ENCODE measurements at places on chromosomes 13 and 19.

DNA sequence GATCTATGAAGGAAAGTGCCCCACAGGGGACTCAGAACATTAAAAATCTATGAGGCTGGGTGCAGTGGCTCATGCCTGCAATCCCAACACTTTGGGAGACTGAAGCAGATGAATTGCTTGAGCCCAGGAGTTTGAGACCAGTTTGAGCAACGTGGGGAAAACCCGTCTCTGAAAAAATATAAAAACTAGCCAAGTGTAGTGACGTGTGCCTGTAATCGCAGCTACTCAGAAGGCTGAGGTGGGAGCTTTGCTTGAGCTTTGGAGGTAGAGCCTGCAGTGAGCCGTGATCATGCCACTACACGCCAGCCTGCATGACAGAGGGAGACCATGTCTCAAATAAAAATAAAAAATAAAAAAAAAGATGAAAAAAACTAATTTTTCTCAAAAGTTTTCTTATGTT, 1070.6 kb downstream of the PCDH9 start:
- DNase-seq = no peak

DNA sequence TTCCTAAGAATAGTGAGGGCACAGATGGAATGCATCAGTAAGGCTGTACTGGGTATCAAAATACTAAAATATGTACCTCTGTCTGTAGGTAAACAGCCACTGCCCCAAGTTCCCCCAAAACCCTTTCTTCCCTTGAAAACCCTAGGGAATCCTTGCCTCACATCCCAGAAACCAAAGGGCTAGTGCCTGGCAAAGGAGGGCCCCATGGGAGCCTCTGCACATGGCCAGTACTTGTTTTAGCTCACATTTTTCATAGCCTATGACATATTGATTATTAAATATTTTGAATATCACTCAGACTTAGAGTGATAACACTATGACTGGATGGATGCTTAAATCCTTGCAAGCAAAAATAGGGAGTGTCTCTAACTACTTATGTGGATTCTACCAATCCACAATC, 237.1 kb downstream of the LHFPL6 start:
- DNase-seq = no peak

DNA sequence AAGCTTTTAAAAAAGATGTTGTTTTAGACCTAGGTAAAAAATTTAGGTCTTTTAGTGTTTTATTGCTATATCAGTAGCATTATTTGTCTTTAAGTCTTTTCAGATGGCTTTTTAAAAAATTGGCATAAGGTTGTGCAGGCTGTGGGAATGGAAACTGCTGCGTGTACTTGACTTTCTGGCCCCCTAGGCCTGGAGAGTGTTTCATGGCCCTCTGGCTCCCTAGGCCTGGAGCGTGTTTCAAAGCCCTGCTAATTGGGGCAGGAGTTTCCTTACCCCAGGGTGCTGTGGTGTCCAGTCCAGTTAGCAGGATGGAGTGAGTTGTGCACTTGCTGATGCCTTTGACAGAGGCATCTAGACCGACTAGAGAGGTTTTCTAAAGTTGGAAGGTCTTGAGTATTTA, 23.8 kb downstream of the PRAM1 start:
- no peak for DNase-seq

DNA sequence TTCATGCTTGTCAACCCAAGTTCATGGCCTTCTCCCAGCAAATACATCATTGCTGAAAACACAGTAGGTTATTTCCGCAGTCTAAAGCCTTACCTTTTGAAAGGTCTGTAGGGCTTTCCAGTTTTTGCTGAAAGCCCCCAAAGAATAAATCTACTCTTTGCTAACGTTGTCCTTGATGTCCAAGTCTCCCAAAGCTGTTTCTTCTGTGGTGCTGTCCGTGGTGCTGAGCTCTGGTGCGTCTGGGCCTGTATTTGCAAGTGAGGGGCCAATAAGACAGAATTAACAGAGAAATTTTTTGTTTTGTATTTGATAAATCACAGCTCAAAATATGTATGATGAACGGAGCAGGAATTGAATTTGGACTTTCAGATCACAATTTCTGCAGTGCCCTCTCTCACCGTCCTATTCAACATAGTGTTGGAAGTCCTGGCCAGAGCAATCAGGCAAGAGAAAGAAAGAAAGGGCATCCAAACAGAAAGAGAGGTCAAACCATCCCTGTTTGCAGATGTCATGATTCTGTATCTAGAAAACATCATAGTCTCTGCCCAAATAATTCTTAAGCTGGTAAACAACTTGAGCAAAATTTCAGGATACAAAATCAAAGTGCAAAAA, 9.8 kb upstream of the LGALS16 start:
- DNase-seq = no peak

GRCh38 chr13:45331692-45332035, 9.3 kb downstream of the TPT1 start:
- no peak for DNase-seq

DNA sequence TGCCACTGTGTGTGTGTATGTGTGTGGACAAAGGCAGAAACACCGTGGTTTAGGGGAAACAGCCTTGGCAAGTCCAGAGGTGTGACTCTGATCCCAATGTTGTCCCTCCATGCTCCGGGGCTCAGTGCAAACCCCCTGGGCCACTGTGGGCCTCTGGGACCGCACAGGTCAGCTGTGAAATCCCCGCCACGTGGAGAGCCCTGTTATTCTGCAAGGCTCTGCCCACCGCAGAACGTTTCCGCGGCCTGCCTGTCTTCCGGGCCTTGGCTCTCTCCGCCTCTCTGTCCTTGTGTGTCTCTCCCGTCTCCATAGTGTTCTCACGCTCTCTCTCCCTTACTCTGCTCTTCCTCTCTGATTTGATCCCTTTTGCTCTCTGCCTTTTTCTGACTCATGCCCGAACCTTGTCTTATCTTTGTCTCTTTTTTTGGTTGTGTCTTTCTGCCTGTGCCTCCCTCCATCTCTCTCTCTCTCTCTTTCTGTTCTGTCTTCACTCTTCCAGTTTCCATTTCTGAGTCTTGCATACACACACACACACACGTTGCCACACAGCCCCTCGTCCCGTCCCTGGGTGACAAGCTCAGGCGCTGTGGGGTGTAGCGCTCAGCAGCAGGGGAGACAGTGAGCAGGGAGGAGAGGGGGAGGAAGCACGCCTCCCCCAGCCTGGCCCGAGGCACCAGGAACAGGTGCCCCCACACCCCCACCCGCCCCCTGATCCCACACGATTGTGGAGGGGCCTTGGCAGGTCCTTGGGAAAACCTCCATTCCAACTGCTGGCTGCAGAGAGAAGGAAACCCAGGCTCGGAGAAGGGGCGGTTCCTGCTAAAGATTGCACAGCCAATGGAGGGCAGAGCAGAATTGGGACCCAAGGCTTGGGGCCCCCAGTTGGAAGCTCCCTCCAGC, 3.0 kb downstream of the TTYH1 start:
- no peak for DNase-seq

DNA sequence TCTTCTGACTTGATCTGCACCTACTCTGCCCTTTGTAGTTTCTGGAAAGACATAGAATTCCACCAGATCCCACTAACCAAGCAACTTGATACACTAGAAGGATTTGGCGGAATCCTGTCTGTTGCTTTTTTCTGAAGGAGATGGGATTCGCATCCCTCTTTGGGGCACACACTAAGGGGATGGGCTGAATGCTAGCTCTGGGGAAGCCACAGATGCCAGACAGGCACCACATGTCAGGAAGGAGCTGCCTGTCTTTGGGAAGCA, 52.1 kb downstream of the SERP2 start:
- DNase-seq = no peak

DNA sequence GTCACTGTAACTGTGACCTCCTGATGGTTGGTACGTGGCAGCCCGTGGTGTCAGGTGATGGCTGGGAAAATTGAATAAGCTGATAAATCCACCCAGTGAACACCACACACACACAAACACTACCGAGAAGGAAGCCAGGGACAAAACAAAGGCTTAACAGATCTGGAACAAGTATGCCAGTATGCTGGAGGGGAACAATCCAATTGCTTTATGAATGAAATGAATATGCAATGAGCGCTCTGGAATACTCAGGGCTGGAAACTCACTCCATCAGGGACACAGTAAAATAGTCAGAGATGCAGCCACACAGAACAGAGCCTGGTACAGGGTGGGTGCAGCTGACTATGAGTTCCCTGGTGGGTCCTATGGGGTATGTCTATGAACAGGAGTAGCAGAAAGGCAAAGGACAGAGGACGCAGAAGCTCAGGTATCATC, 16.7 kb downstream of the TMTC4 start:
- no peak for DNase-seq

- no peak for DNase-seq
Measured at GRCh38 chr13:22642088-22642487, 538.7 kb upstream of the SGCG start.

GRCh38 chr13:113166266-113166665, 7.8 kb downstream of the PROZ start:
- no peak for DNase-seq

DNA sequence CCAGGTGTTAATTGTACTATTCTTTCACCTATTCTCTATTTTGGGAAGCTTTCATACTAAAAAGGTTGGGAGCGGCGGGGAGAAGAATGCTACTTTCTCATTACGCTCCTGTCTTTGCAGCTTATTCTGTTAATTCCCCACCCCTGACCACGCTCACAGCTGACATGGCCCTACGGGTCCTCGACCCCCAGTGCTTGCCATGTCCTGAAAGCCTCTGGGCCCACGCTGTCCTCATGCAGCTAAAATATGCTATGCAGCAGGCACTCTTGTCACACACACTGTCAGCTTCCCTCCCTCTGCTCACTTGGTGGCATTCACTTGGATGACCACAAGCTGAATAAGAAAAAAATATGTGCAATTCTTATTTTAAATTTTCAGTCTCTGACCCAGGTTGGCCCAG, 126.3 kb downstream of the RNF17 start:
- DNase-seq = no peak

DNA sequence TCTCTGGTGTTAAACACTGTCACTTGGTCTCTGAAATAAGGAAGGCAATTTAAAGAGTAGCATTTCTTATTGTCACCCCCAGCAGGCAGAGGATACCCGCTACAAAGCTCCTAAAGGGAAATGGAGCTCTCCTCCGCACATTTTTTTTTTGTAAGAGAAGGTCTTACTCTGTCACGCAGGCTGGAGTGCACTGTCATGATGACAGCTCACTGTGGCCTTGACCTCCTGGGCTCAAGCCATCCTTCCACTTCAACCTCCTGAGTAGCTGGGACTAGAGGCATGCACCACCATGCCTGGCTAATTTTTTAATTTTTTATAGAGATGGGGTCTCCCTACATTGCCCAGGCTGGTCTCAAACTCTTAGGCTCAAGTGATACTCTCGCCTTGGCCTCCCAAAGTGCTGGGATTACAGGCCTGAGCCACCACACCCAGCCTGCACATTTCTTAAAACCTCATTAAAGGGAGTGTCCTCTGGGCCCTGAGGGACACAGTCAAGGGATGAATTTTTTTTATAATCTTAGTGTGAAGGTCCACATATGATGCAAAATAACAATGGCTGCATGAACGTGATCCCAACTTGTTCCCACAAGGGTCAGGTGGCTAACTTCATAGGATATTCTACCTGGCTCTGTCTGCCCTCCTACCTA, 32.1 kb downstream of the SLC25A30 start:
- DNase-seq = no peak

DNA sequence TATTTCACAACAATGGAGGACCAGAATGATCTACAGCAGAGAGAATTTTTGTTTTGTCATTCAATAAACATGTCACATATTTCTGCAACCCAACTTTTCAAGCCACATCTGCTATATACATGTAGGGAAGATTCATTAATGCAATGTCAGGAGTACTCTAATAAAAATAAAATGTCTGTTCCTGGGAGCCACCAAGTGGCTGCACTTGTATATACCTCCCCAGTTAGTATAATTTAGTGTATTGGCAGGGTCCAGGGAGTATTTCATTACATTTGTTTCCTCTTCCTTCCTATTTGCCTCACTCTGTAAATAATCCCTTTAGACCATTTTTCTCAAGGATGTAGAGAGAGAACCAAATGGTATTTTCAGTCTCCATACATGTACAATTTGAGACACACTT, 1169.0 kb downstream of the DIAPH3 start:
- no peak for DNase-seq

DNA sequence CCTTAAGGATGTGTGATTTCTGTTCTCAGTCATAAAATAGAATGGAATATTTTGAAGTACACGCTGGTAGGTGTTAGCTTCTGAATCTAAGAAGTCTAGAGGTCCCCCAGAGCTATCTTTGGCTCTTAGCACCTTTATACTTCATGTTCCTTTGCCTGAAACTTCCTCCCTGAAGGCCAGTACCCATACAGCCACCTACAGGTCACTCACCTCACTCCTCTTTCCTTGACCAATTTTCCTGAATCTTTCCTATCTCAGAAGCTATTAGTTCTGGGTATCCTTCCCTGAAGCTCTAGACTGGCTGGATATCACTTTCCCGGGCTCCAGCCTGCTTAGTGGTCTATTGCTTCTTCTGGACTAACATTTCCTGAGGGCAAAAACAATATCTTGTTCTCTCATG, 93.4 kb upstream of the EDNRB start:
- DNase-seq = no peak

- no peak for DNase-seq
Measured at GRCh38 chr19:1223018-1223855, 14.6 kb downstream of the CBARP start.

DNA sequence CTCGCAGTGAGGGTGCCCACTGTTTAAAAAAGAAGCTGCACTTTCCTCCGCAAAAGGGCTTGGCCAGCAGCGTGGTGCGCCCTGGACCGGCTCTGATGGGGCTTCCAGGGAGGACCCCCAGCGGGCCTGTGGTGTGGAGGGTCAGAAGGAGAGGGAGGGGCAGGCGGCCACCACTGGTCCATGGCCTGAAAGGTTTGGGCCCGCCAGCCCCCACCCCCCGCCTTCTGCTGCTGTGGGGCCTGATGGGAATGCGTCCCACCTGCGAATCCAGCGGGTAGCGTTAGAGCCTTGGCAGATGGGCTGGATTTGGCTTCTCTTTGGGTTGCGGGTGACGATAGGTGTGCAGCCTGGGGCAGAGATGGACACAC, 34.7 kb downstream of the TMEM255B start:
- DNase-seq = no peak

DNA sequence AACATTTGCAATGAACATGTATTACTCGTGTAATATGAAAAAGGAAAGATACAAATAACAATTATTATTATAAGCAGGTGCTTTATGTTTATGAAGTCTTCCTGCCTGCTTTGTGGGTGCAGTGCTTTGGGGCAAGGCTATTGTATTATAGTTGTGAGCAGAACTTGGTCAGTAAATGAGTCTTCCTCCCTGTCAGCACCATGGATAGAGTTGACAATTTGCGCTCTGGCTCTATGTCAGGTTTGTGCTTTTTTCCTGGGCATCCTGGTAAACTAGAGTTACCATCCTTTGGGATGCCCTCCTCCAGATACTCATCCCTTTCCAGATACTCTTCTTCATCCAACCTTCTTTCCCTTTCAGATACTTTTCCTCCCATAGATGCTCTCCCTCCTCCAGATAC, 19.6 kb downstream of the ERICH6B start:
- DNase-seq = no peak

- no peak for DNase-seq
Measured at GRCh38 chr13:52744842-52745375, 5.3 kb upstream of the CNMD start.

GRCh38 chr19:2528675-2529101, 52.8 kb downstream of the GADD45B start:
- no peak for DNase-seq

Measured in stimulated activated CD4-positive, alpha-beta T cell treated with anti-CD3 and anti-CD28 coated beads, Interleukin-4, amount 100 ng/mL, for 4 hours (primary cell).